Naive thymus-derived CD4-positive, alpha-beta T cell (primary cell): ENCODE measurements at places on chromosomes 5 and 9.

DNA sequence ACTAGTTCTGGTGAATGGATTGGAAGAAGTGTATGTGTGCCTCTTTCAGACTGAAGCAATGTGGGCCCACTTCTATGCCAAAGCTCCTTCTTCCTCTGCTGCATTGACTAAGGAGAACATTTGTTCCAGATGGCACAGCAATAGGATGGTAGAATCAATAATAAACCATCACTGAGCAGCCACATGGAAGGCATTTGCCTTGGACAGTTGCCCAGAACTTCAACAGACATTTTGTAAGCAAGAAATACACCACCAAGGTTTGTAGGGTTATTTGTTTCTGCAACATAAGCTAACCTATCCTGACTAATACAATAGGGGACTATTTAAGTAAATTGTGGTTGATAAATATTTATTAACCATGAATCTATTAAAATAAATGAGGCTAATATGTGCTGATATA lies 37.7 kb upstream of the CSNK1G3 start:
- no peak for DNase-seq

GRCh38 chr9:92970467-92970923 lies 23.2 kb downstream of the FGD3 start:
- no peak for DNase-seq

GRCh38 chr9:21567926-21568325 lies 85.8 kb upstream of the IFNE start:
- DNase-seq, result no peak

- DNase-seq, result no peak
Measured at GRCh38 chr9:125103770-125104460, 39.4 kb downstream of the SCAI start.

- no peak for DNase-seq
Measured at GRCh38 chr5:113249206-113249605, 185.6 kb downstream of the TSSK1B start.

DNA sequence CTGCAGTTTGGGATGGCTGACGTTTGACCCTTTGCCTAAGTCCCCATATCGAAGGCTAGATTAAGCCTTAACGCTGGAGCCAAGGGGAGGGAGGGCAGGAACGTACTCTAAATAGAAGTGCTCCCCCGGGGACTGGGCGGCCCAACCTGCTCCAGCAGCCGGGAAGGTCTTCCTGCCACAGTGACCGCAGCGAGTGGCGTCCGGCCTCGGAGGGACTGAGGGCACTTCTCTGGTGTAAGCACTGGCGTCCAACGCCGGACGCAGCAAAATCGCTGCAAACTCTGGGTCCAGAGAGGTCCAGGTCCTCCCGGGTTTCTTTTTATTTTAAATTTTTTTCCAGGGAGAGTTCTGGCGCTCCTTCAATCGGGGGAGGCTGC lies 505 bp upstream of the ACER2 start:
- DNase-seq, result no peak

DNA sequence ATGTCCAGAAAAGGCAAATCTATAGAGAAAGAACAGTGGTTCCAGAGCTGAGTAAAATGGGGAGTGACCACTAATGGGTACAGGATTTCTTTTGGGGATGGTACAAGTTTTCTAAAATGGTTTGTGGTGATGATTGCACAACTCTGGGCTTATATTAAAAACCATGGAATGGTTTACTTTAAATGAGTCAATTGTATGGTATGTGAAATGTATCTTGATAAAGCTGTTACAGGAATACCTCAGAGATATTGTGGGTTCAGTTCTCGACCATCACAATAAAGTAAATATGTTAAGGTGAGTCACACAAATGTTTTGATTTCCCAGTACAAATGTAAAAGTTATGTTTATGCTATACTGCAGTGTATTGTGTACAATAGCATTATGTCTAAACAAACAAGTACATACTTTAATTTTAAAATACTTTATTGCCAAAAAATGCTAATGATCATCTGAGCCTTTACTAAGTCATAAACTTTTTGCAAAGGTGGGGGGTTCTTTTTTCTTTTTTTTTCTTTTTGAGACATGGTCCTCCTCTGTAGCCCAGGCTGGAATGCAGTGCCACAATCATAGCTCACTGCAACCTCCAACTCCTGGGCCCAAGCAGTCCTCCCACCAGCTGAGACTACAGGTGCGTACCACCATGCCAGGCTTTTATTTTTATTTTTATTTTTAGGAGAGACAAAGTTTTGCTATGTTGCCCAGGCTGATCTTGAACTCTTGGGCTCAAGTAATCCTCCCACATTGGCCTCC lies 65.9 kb downstream of the SHOC1 start:
- DNase-seq, result no peak

DNA sequence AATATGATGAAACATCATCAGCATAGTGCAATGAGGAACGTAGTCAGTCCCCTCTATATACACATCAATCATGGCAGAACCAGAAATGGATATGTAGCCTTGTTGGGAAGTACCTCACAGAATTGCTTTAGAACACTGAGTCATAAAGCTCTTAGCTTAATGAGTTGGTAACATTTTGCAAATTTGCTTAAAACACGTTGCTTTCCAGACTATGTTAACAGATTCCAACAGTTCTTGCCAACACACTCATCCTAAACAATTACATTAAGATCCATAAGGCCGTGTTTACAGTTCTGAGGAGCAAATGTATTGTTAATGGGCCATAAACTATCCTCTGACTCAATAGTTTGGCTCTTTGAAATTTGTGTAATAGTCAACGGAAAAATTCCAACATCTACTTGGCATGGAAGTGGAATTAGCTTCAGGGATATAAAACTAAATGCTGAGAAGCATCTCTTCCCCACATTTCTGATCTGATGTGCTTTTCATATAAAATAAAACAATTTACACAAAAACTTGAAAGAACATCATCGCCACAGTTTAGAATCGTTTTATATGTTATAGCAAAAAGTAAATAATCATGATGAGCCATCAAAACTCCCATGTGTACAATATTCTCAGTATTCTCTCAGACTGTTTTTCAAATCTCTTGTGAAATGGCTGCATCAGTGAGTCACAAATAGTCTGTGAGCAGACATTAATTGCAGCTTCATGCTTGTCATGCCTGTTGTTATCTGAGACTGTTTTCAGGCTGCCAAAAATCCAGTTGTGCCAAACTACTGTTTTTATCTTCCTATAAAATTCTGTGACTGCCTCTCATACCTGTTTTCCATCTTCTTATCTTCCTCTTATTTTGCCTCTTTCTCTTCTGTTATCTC lies 291.9 kb downstream of the COX7C start:
- DNase-seq, result no peak

GRCh38 chr5:109041317-109041716 lies 293.6 kb downstream of the FER start:
- no peak for DNase-seq

DNA sequence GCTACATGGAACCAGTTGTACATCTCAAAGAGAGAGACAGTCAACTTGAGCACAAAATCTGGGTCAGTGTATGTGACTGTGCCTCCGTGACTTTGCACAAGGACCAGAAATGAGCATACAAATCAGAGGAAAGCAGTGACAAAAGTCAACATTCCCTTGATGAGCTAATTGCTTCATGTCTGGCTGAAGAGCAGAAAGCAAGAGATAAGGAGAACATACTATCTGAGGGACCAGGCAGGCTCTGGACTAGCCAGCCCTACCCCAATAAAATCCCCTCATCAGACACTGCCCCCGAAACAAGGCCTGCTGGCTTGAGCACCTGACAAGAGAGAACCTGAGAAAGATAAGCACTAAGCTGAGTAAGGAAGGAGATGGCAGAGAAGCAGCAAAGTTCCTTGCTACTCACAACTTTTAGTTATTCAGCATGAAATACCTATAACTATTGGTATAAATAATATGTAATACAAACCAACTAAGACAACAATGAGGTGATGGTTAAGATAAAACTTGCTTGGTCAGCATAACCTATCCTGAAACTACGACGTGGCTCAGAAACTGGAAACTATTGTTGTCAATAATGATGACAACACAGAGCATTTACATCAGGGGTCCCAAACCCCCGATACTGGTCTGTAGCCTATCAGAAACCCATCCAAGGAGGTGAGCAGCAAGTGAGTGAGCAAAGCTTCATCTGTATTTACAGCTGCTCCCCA lies 9.5 kb downstream of the SIL1 start:
- no peak for DNase-seq

GRCh38 chr5:9439531-9440292 lies 106.2 kb downstream of the SEMA5A start:
- no peak for DNase-seq

DNA sequence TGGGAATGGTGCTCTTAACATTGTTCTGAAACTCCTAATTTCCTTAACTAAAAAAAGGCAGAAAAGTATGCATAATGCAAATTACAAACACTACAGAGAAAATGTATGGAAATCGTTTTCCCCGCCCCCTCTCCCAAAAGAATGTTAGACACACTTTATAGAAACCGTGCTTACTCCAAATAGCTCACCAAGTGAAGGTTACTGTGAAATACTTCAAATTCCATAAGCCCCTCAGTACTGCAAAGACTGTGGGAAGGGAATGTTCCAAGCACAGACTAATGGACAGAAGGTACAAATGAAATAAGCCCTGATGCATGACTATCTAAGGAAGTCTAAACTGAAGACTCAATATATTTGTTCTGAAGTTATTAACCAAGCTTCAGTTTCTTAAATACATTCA lies 12.5 kb downstream of the MAPKAP1 start:
- DNase-seq, result no peak

GRCh38 chr9:70494221-70494620 lies 79.8 kb upstream of the KLF9 start:
- DNase-seq, result no peak

DNA sequence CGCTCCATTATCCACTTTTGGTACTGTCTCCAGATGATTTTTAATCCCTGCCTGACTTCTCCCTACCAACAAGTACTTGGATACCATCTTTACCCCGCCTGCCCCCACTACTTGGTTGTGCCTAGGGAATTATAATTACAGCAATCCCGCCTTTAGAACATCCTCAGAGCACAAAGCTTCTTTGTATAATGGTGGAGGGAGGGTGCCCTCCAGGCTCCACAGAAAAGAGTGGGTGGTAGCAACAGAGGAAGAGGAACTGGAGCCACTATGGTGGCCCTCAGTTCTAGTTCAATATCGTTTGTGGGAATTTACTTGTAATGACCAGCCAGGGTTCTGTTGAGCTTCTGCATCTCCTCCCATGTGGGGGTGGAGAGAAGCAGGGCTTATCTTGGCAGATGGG lies 79.0 kb upstream of the RNF38 start:
- no peak for DNase-seq

- DNase-seq, result no peak
Measured at GRCh38 chr5:154316223-154316935, 125.8 kb downstream of the GALNT10 start.

DNA sequence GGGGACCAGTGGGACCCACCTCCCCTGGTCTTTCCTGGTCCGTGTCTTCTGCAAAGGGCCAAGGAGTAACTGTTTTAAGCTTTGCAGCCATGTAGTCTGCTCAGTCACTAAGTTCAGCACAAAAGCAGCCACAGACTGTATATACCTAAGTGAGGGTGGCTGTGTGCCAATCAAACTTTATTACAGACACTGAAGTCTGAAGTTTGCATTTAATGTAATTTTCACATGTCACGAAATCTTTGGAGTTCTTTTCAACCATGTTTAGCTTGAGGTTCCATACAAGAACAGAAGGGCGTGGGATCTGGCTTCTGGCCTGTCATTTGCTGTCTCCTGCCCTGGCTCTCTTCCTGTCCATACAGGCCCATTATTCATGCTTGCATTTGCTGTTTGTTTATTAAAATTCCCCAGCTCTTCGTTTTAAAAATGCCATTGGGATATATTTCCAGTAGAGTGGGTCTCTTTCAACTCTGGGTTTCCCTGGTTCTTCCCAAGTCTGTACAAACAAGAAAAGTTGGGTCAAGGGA lies 64.2 kb upstream of the ECM2 start:
- DNase-seq, result no peak

DNA sequence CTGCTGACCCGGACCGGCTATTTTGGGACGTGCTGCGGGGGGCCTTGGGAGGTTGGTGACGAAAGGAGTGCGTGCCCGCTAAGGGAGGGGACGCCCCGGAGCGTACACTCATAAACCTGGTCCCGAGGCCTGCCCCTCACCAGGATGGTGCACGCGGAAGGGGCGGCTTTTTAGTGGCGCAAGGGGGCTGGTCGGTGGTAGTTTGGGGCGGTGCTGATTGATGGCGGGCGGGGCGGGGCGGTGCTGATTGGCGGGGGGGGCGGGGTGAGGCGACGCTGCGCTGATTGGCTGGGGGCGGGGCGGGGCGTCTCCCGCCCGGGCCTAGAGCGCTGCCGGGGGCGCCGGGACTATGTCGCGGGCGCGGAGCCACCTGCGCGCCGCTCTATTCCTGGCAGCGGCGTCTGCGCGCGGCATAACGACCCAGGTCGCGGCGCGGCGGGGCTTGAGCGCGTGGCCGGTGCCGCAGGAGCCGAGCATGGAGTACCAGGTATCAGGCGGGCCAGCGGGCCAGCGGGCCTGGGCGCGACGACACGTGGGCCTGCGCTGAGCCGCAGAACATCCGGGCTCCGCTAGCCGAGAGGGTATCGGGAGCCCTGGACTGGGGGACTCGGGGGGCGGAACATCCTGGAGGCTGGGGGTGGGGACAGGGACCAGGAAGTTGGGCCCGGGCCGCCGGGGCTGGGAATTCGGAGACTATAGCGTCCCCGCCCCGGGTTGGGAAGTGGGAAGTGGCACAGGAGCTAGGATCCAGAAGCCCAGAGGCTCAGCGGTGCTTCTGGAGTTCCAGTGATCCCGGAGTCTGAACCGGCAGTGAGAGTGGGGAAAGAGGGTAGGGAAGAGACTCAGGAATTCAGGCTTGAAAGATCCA lies at the start of gene FPGS:
Gene FPGS (plus strand): TSS at position 307 of the 868 bp plus-strand sequence. CDS start 43 bp downstream, at position 350.
- peak; percentile 83 for DNase-seq
